Bronchus fibroblast of lung (primary cell): ENCODE measurements at places on chromosomes 11 and 22. TPM values are rescaled to one million over a fixed set of nuclear protein-coding genes. Genes with fewer than 3 reads are reported as not detected.

The IFITM2 gene
- 317 and 338 TPM in 2 replicates for total RNA-seq

The CHRDL2 gene
- not detected in 2 replicates for total RNA-seq

The PTGDR2 gene
- 1.3 and 1.6 TPM in 2 replicates for total RNA-seq

The RGL4 gene
- total RNA-seq, result not detected in 2 replicates

The SLC17A6 gene
- not detected in 2 replicates for total RNA-seq

The SPDYC gene
- total RNA-seq, result not detected in 2 replicates

The GNG3 gene
- not detected in 2 replicates for total RNA-seq
